ENCODE measurements at places on chromosomes 1 and 21. TPM values are rescaled to one million over a fixed set of nuclear protein-coding genes. Genes with fewer than 3 reads are reported as not detected.

Gene FNDC5
- 155 TPM for total RNA-seq

Gene UQCRHL
- 8.6 TPM for total RNA-seq

Gene ARHGAP30
- 1.3 TPM for total RNA-seq

Gene CD1D
- 1.6 TPM for total RNA-seq

Gene PIGM
- total RNA-seq: 3.6 TPM

Gene TCHHL1
- total RNA-seq: not detected

Gene DYNLT5
- total RNA-seq: 4.0 TPM

Gene REG4
- total RNA-seq: not detected

Gene PAQR7
- 5.8 TPM for total RNA-seq
